Iris pigment epithelial cell (primary cell): ENCODE measurements at places on chromosomes 6 and 20.

- no peak for DNase-seq
These were observed 7.7 kb downstream of the DDR1 start for GRCh38 chr6:30891816-30892538.

DNA sequence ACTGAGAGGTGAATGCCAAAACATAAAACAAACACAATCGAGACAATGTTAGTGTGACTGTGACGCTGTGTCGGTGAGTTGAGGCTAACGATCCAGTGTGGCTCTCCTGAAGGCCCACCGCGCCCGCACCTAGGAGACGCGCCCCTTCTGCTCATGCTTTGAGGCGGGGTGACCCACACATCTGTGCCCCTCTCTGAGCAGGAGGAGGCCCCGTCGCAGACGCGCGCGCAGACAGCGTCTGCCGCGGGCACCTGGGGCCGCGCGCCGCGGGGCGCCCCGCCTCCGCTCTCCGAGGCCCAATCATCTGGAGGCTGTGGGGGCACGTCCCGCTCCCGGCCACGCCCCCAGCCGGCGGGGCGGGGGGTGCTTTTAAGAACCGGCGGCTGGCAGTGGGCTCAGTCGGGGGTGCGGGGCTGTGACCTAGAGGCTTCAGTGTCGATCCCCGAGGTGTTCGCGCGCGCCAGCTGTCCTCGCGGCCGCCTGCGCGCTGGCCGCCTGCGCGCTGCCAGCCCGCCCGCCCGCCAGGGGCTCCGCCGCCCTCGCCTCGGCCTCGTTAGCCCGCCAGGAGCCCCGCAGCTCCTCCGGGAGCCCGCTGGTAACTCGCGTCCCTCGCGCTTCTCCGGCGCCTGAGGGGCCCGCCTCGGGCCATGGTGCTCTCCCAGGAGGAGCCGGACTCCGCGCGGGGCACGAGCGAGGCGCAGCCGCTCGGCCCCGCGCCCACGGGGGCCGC is at the start of gene SLC16A10:
SLC16A10 (plus strand) TSS at position 398 of the 730 bp plus-strand sequence; CDS start at position 648, 250 bp downstream.
- peak; percentile 20 for DNase-seq

- no peak for DNase-seq
These were observed 184.1 kb downstream of the UBE3D start for GRCh38 chr6:82881519-82881918.

GRCh38 chr6:143293523-143293922 is 157.0 kb downstream of the ADAT2 start:
- no peak for DNase-seq

DNA sequence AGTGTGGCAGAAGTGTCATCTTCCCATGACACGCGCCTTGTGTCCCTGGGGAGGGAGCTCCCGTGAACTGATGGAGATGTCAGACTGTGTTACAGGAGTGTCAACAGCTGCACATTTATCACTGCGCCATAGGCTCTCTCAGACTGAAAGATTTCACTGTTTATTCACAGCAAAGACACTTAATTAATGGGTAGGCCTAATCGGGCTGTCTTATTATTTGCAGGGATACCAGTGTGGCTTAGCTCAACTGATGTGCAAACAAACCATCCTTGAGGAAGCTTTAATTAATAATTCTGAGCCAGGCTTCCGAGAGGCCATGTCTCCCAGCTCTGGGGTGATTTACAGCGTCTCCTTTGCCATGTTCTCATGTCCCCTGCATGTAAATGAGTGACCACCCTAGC is 771.0 kb downstream of the QKI start:
- no peak for DNase-seq

DNA sequence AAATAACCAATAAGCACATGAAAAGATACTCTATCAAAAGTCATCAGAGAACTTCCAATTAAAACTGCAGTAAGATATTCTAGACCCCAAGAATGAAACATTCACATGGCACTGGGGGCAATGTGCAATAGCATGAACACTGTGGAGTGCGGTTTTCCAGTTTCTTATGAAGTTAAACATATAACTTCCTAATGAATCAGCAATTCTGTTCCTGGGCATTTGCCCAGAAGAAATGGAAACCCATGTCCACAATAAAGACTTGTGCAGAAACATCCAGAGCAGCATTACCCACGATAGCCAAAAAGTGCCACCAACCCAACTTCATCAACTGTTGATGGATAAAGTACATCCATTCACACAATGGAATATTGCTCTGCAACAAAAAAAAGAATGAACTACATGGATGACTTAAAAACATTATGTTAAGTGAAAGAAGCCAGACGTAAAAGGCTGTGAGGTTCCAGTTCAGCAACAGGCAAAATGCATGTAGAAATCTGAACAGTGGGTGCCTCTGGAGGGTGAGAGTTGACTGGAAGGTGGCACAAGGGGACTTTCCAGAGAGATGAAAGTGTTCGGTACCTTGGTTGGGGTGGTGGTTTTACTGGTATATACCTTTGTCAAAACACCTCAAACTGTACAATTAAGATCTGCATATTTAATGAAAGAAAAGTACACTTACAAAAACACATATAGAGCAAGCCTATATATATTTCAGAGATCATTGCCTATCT is 207.2 kb upstream of the ECI2 start:
- DNase-seq = no peak

DNA sequence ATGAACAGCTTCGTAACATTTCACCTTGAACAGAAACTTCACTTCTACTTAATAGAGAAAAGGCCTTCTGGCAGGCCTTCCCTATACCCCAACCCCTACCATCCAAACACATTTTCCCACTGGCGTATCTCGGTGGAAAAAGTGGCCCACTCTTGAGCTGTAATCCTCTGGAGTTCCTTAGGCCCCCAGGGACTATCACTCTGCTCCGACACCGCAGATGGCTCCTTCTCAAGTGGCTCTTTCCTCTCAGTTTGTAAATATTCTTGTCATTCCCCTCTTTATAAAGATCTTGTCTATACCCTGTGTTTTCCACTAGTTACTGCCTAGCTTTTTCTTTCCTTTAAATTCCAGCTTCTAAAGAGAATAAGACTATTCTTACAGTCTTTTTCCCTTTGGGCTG is 108.7 kb downstream of the MYB start:
- DNase-seq = no peak

GRCh38 chr6:50963952-50964351 is 145.3 kb downstream of the TFAP2B start:
- DNase-seq = no peak

- DNase-seq = no peak
These were observed 27.7 kb downstream of the MAP3K5 start for GRCh38 chr6:136764517-136764993.

DNA sequence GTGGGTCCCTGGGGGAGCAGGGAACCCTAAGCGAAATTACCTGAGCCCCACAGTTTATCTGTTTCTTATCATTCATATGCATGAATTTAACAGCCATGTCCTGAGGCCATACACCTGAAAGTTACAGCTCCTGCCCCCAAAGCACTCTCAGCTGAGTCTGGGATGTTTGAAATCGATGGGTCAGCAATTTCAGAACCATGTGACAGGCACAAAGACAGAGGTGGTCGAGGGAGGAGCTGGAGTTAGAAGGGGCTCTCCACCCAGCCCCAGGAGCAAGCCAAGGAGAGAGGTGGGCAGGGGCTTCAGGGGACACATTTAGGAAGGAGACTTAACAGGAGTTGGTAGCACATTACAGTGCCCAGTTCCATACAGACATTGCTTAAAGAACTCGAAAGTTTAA is 14.9 kb downstream of the TTBK1 start:
- DNase-seq = no peak

DNA sequence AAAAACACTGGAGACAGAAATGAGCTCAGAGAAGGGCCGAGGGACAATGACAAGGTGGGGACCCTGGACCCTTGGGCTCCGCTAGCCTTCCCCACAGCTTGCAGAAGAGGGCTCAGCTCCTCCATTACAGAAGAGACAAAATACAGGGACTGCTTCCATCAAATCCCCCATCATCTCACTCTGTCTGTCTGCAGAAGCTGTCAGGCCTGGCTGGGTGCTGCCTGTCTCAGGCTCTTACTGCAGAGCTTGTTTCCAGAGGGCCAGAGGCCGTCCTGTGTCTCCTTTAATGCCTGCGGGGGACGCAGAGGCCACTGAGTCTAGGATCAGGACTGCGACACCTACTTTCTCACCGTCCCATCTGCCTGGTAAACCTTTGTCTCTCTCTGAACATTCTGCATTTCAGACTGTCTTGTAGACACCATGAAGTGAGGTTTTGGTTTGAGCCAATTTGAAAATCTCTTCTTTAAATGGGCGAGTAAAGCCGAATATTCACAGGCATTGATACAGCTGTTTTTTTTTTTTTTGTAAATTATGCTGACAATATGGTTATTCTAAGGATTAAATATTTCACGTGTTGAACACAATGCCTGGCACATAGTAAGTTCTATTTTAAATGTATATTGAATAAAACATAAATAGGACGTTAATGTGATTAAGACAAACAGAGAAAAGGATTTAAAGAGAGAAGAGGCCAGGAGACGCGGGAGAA is 28.3 kb downstream of the RNASET2 start:
- DNase-seq = no peak

DNA sequence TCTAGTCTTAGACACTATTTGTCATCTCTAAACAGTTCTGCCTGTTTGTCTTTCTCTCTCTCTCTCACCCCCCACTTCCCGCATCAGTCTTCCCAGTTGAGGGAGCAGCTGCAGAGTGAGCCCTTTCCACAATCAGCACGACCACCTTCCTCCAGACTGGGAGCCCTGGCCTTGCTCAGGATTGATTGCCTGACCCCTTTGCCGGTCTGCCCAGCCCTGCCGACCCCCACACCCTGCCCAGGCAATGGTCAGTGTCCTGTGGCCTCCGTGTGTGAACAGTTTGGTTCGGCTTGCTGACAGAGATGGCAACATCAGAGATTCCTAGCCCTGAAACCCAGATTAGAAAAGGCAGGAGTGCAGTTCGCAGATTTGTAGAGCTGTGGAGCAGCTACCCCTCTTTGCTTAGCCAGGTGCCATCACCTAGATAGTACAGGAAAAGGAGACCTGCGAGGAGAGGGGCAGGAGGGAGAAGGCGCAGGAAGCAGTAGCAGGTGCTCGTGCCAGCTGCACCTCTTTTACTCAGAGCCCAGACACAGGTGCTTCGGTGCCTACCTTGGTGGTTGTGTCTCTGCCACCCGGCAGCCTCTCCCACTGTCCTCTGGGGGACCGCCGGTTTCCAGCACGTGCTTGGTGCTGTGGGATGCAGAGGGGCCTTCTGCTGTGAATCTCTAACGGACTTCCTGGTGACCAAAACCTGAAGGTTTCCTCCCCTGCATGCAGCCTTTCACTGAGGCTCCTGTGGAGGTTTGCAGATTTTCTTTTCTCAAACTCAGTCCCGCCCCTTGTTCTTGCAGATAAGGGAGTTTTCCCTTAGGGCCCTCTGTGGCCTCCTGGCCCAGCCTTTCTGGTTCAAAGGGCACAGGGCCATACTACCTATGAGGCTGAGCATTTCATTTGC is 92.4 kb downstream of the SCML4 start:
- no peak for DNase-seq

DNA sequence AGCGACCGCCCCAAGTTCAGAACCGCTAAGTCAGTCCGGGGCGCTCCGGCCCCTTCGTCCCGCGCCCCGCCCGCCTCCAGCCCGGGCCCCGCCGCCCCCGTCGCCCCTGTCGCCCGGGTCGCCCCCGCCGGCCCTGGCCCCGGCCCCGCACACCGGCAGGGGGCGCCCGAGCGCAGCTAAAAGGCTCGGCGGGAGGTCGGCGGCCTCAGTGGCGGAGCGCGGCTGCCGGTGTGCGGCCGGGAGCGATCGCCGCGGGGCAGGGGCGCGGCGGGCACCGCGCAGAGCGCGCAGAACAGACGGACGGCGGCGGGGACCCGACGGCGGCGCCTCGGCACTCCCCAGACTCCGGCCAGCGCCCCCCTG is at the start of gene FNDC1:
FNDC1 (plus strand) TSS at position 208 of the 363 bp plus-strand sequence. CDS start 197 bp downstream, outside the sequence.
- no peak for DNase-seq

GRCh38 chr20:55057779-55058415 is 582.5 kb downstream of the DOK5 start:
- DNase-seq = no peak

DNA sequence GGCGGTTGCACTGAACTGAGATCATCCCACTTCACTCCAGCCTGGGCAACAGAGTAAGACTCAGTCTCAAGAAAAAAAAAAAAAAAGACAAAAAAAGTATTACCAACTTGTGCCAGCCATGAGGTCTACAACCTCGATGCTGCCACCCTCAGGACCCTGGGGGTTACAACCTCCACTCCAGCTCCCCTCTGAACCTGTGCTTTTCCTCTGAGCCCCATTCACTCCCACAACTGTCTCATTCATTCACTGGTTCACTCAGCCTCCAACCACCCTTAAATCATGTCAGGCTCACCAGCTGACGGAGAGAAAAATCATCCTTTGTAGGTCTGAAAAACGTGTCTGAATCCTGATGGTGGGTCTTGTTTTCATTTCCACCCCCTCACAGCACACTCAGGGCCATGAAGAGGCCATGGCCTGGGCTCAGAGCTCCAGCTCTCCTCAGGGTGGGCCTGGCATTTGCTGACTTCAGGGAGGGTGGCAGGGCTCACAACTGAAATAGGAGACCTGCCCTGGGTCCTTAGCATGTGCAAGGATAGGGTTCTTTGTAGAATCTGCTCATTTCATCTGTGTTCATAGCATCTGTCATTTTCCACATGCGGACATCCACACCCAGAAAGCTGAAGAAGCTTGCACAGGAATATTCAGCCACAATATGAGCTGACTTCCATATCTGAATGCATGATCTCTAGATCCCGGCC is 1.9 kb upstream of the ULBP1 start:
- DNase-seq = no peak

- peak; percentile 91 for DNase-seq
These were observed 57.5 kb downstream of the FOXC1 start for GRCh38 chr6:1667012-1667804.

- DNase-seq = no peak
These were observed 172.4 kb upstream of the SSTR4 start for GRCh38 chr20:22862671-22863230.

GRCh38 chr6:157885876-157886275 is 62.8 kb downstream of the SNX9 start:
- DNase-seq = no peak

DNA sequence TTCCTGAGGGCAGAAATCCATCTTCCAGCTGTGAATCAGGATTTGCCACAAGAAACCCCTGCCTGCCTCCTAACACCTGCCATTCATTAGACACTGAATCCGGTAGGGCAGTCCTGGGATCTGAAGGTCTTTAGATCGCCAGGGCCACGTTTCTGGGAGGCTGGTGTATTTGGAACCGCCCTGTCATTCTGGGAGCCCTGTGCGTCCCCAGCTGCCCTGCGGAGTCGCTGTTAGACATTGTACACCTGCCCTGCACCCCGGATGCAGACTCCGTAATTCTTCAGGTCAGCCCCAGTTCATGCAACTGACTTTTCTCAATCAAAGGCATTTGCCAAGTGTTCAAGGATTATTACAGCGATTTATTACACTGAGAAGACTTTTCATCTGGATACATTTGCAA is 193.2 kb downstream of the TBC1D7 start:
- no peak for DNase-seq

DNA sequence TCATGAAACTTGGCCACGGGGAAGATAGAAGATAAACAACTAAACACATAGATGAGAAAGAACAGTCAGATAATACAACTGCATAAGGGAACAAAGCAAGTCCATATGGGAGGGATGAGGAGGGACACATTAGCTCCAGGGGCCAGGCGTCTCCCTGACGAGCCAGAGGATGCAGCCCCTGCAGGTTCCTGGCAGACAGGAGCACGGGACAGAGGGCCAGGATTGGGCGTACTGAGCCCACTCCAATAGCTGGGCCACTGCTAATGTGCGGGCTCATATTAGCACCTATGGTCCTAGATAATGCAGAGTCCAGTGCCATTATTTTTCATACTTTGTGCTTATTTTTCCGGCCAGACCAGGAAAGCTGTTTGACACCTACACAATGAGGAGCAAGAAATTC is 182.9 kb downstream of the ANKRD60 start:
- no peak for DNase-seq
